ENCODE measurements at places on chromosomes 13 and 19.
A peak's percentile ranks its signal among the peaks of the same experiment; 100 is the strongest.

DNA sequence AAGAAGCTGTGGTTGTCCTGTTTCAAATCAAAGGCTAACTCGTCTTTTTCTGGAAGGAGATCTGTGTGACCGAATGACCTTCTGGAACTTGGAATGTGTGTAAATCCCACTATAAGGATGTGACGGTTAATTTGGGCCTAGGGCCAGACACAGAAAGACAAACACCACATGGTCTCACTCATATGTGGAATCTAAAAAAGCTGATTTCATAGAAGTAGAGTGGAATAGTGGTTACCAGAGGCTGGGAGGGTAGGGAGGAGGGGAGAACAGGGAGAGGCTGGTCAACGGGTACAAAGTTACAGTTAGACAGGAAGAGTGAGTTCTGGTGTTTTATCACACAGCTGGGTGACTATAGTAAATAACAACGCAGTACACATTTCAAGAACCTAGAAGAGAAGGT lies 39.3 kb upstream of the RGCC start:
- no peak for DNase-seq

DNA sequence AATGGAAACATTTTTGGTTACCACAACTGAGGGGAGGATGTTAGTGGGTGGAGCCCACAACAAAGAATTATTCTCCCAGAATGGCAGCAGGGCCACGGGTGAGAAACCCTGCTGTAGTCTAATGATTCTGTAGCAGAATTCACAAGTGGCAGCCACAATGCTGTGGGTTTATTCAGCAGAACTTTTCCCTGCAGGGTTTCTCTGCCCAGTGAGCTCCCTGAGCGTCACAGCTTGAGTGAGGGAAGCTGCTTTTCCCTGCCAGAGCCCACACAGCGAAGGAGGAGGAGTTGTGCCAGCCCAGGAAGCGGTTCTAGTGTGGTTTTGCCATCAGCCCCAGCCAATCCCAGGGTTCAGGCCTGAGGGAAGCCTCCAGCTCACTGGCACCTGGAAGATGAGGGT lies 4.4 kb downstream of the ATP12A start:
- DNase-seq, result no peak

GRCh38 chr19:29442910-29443309 lies 82.9 kb upstream of the VSTM2B start:
- no peak for DNase-seq

DNA sequence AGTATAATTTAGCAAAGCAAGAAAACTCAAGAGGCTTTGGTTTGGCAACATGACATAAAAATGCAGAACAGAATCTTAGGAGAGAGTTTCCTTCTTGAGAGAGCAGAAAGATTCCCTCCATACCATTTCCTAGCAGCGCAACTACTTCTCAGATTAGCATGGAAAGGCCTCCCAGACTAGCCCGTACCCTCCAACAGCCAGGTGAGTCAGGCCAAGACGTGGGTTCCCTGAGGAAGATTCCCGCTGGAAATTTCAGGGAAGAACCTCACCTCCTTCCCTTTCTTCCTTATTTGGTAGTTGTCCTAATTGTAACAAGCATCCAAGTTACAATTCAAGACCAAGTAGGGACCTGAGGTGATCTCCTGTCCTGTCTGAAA lies 12.3 kb downstream of the COL4A2 start:
- no peak for DNase-seq

- no peak for DNase-seq
Observed at GRCh38 chr19:46828484-46828883, 22.2 kb downstream of the AP2S1 start.

GRCh38 chr13:95704510-95704909 lies 27.6 kb downstream of the DNAJC3 start:
- DNase-seq, result no peak

DNA sequence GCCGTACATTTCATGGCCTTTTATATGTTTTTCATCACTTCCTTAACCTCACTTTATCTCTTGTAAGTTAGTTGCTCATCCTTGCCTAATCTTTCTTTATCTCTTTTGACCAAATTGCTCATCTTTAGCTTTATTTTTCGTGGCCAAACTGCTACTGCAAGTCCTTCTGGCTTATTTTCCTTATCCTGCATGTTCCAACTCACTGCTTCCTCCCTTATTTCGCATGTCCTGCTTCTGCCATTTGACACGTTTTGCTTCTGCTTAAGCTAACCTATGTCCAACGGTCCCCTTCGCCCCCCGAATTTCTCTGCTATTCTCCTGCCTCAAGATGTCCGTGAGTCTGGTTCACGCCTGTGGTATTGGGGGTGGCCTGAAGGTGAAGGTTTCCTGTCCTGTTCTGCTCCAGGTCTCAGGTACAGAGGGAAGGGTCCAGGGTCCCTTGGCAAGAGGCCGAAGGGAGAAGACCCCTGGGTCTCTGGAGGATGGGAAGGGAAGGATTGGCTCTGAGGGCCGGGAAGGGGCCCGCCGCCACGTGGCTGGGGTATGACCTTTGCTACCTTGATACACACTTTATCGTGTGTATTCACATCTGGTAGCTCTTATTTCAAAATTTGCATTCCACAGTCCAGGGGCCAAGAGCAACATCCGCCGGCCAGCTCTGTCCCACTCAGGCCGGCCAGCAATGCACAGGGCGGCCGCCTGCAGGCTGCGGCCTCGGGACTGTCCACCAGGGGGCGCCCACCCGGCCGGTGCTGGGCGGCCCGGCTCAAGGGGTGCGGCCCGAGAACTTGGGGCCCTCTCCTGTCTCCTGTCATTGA lies 2.9 kb upstream of the C19orf85 start:
- peak; percentile 85 for DNase-seq

DNA sequence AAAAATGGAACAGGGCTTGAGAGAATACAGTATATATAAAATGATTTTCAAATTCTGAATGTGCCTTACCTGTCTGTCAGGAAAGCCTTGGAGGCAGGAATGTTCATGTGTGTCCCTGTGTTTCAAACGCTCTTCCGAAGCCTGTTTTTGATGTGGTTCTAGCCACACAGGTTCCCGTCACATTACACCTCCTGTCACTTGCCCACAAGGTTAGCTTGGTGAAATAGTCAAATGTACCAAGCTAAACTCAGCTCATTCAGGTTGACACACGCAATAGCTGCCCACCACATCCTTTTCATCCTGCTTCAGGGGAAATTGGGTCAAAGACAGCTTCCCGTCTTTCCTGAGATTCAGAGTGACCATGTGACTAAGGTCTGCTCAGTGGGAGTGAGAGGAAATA lies 574.0 kb downstream of the EFNB2 start:
- no peak for DNase-seq

- no peak for DNase-seq
Observed at GRCh38 chr13:26255115-26255514, 1.2 kb downstream of the CDK8 start.

DNA sequence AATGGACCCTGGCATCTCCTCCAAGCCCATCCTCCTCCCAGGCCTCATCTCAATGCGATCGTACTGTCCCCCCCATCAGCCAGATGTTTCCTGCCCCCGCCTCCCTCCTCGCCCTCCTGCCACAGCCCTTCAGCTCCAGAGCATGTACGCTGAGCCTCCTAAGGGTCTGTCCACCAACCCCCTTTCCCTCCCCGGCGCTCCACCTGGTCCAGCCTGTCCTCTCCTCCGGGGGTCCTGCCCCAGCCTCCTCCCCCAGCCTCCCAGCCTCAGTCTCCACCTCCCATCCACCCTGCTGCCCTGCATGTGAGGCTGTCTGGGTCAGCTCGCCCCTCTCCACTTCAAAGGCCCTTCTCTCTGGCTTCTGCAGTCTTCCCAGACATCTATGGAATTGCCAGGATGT lies 4.5 kb downstream of the SIRT2 start:
- DNase-seq, result no peak

DNA sequence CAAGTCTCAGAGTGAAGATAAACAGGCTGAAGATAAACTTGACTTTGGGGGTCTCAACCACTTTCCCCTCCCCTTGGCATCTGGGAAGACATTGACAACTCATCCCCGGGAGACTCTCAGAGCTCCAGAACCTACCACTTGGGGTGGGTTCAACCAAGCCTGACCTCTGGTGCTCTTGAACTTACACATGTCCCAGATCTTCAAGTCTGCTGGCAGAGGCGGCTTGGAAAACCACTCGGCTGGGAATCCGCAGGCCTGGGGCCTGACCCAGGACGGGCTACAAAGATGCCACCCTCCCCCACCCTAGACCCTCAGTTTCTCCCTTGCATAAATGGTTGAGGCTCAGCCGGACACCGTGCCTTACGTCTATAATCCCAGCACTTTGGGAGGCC lies 512 bp downstream of the LRRC8E start:
- no peak for DNase-seq

DNA sequence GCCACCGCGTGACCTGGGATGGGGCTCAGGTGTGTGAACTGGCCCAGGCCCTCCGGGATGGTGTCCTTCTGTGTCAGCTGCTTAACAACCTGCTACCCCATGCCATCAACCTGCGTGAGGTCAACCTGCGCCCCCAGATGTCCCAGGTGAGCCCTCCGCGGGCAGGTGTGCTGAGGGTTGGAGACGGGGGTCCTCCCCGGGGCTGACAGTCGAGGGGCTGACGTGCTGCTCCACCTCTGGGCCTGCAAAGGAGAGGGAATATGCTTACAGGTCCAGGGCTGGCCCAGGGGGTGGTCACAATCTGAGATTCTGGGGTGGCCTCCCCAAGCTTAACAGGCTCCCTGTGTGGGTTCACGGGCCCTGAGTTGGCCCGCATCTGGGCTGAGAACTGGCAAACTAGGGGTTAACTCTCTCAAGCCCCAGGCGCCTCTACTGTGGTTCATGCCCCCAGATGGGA lies 386 bp downstream of the VAV1 start:
- no peak for DNase-seq

DNA sequence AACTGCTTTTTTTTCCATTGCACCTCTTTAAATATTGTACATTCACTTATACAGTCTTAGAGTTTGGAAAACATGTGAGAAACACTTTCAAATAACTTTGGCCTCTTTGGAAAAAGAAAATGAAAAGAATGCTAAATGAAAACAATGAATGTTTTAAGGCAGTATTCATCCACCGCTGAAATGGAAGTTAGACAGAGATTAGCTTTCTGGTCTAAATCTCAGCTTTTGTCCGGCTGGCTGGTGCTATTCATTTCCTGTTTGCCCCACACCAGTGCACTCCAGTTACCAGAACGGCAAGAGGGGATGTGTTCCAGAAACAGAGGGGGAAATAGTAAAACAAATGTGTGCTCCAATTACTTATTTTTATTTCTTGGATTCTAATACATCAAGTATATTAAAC lies 1201.3 kb downstream of the EFNB2 start:
- DNase-seq, result no peak

DNA sequence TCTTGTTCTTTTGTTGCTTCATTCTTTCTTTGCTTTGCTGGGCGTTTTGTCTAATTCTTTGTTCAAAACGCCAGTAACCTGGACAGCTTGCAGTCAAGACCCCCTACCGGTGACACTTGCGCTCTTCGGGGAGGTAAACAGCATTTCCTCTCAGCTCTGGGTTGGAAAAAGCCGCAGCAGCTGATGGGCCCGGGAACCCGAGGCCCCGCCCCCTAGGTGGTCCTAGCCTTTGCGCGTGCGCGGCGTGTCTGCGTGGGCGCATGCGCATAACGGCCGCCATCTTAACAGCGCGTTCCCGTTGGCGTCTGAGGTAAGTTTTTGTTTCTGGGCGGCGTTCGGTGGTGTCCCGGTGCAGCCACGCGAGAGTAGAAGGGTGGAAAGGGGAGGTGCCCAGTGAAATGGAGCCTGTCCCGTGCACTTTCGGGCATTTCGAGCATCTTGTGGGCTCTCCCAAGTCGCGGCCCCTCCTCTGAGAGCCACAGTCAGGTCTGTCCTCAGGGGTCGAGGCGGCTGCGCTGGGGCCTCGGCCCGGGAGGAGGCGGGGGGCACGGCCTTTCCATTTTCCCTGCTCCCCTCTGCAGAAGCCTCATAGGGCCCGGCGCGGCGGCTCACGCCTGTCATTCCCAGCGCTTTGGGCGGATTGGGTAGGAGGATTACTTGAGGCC lies at the start of gene ZNF559:
ZNF559 (plus strand) TSS at position 261 of the 665 bp plus-strand sequence. CDS start 14,371 bp downstream, outside the sequence.
- DNase-seq, result peak; percentile 98

- no peak for DNase-seq
Observed at GRCh38 chr13:29562786-29563438, 32.6 kb downstream of the SLC7A1 start.

- DNase-seq, result no peak
Observed at GRCh38 chr13:90908792-90909191, 438.7 kb upstream of the MIR17HG start.

DNA sequence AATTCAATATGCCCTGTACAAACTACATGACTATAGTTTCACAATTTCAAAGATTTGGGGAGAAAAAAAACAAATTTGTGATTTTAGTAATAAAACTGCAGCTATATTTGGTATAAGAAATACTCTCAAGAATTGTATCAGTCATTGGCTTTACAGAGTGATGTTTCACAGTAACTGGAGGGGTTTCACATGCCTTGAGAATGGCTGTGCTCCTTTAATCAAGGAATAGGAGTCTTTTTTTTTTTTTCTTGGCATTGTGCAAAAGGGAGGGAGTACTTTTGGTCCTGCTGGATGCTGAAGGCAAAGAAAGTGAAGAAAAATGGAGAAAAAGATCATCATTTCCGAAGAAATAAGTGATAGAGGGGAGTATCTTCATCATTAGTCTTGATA lies 6.8 kb downstream of the ZNF507 start:
- DNase-seq, result no peak

DNA sequence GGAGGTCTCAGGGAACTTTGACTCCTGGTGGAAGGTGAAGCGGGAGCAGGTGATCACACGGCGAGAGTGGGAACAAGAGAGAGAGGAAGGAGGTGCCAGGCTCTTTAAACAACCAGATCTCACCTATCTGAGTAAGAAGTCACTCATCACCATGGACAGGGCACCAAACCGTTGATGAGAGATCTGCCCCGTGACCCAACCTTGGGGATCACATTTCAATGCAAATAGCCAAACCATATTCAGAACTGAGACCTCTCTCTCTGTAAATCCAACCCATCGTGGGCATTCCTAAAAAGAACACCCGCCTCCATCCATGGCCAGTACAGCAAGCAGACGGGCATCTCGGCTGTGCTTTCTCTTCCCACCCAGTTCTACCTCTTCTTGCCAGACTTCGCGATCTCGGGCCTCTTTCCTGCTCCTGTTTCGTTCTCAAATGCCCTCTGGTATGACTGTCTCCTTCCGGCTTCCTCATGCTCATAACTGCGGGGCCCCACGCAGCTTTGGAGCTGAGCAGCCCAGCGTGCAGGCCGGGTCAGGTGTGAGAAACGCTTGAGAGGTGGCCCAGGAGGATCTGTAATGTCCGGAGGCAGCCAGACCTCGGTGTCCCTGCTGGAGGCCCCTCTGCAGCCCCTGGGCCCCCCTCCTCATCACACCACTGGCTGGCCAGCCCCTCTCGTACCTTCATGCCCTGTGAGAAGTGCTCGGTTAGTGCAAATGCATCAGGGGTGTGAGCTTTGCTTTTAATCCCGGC lies 97.0 kb upstream of the GPR183 start:
- DNase-seq, result no peak

DNA sequence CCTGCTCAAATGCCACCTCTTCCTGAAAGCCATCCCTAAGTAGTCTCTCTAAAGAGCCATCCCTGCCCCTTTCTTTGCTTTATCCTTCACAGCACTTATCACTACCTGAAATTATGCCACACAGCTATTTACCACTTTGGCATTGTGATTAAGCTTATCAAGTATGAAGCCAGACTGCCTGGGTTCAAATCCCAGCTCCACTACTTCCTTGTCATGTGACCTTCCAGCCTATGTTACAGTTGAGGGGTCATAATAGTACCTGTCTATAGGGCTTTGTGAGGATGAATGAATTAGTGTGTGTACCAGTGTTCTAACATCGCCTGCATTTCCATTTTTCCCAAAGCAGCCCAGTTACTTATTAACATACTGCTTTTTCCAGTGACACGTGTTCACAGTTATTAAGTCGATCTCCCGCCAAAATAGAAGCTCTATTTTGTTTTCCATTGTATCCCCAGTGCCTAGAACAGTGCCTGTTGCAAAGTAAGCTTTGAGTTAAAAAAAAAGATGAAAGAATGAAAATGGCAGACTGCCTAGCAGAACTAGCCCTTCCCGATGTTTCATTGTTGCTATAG lies 32.8 kb downstream of the ZSWIM9 start:
- no peak for DNase-seq

Measured in ecto neural progenitor cell (in vitro differentiated cells).